Right lobe of liver (tissue), 6 donors: ENCODE measurements at places on chromosomes 12 and 14. TPM values are rescaled to one million over a fixed set of nuclear protein-coding genes. Genes with fewer than 3 reads are reported as not detected.

DNA sequence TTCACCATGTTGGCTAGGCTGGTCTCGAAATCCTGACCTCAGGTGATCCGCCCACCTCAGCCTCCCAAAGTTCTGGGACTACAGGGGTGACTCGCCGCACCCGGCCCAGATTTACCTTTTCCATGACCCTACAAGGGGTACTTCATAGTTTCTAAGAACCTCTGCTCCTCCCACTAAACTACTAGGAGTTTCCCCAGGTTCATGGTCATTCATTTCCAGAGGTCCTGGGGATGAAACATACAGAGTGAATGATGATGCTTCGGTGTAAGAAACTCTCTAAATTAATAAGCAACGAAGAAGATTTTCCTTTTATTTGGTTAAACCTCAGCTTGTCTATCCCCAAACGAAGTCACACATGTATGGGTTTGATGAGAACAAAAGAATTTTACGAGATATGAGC, 56.9 kb downstream of the AMN start:
- no peak for DNase-seq

GRCh38 chr12:57610554-57611107, 604 bp upstream of the ARHGEF25 start:
- DNase-seq: no peak

GRCh38 chr12:24135158-24135850, 185.8 kb upstream of the SOX5 start:
- DNase-seq: no peak

The MMAB gene
- total RNA-seq: 42.6 TPM

- no peak for DNase-seq
Measured at GRCh38 chr12:10126413-10126812, 3.6 kb downstream of the CLEC7A start.

DNA sequence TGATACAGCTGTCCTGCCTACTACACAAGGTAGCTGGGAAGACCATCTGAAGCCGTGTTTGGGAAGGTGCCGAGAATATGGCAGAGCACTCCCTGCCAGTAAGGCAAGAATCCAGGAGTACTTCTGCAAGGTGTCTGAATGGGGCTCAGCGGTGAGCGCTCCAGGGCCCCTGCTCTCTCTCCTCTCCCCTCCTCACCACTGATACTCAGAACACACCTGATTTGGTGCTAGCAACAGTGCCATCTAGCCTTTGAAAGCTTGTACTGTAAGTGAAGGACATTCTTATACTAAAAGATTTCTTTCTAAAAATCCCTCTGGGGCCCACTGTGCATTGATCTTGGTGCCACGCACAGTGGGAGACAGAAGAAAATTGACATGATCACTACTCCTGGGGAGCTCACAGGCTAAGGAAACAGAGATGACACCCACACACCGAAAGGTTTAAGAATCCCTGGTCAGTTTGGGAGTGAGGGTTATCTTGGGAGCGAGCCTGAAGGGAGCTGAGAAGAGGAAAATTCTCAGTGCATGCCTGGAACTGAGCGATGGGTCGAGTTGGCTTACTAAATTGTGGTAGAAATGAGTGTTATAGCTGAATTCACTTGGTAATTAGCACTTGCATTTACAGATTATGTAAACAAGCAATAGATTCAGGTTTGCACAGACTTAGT, 216.9 kb downstream of the NTF3 start:
- DNase-seq: no peak

- no peak for DNase-seq
Measured at GRCh38 chr12:123761841-123762714, at the start of gene DNAH10. Gene DNAH10, plus strand, starts transcription at chr12:123762301. Its CDS starts 36 bp downstream, at chr12:123762337.

DNA sequence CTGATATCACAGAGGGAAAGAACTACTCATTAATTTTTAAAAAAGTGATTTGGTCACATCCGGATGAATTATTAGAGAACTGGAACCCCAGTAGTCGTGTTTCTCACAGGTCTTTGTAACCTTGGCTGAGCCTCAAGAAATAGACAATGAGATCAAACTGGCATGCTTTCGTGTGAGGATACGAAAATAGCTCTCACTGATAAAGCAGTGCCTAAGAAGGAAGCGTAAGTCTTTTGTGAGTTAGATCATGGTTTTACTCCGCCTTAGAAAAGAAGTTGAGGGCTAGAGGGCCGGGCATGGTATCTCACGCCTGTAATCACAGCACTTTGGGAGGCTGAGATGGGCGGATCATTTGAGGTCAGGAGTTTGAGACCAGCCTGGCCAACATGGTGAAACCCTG, 33.8 kb upstream of the GALNT16 start:
- no peak for DNase-seq

The KRT3 gene
- total RNA-seq: not detected

GRCh38 chr12:6961695-6962284, 8.7 kb downstream of the PHB2 start:
- DNase-seq: peak; percentile 55

DNA sequence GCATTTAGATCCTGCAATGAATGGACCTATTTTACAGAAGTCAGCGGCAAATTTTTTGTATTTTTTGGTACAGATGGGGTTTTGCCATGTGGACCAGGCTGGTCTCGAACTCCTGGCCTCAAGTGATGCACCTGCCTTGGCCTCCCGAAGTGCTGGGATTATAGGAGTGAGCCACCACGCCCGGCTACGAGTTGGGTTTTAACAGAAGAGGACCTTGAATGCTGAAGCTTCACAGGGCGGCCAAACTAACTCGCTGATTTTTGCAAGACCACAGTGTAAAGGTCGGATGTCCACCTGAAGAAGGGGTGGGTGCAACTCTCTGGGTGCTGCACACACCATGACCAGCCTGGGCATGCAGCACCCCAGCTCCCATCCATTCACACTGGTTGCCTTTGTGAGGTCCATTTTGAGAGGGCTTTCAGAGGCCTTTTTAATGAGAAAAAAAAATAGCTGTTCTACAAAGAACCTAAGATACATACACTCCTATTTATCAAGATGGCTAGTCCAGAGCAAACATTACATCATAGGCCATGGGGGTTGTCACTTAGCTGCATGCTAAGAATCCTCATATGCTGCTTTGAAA, 21.6 kb upstream of the CDK2AP1 start:
- no peak for DNase-seq

DNA sequence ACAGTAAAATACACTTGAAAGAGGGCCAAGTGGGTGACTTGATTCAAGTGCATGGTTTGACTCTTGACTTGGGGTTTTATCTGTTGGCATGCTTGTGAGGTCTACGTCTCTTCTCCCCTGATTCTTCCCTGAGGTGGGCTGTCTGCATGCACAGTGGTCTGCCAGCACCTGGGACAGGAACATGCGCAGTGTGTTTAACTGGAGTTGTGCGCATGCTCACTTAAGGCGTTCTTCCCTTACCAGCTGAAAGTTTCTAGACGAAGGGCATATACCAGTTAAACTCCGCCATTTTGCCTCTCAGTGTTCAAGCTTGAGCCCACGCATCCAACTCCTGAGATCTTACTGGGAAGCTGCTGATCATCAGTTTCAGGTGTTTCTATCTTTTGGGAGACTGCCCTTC, 38.5 kb downstream of the GLRX5 start:
- no peak for DNase-seq

The KRT77 gene
- not detected for total RNA-seq

The TEX52 gene
- not detected for total RNA-seq

- DNase-seq: no peak
Measured at GRCh38 chr14:56162476-56162875, 44.3 kb downstream of the PELI2 start.

GRCh38 chr14:35932659-35933159, 106.6 kb downstream of the BRMS1L start:
- DNase-seq: no peak

- DNase-seq: no peak
Measured at GRCh38 chr14:86311151-86311550, 781.2 kb downstream of the FLRT2 start.

DNA sequence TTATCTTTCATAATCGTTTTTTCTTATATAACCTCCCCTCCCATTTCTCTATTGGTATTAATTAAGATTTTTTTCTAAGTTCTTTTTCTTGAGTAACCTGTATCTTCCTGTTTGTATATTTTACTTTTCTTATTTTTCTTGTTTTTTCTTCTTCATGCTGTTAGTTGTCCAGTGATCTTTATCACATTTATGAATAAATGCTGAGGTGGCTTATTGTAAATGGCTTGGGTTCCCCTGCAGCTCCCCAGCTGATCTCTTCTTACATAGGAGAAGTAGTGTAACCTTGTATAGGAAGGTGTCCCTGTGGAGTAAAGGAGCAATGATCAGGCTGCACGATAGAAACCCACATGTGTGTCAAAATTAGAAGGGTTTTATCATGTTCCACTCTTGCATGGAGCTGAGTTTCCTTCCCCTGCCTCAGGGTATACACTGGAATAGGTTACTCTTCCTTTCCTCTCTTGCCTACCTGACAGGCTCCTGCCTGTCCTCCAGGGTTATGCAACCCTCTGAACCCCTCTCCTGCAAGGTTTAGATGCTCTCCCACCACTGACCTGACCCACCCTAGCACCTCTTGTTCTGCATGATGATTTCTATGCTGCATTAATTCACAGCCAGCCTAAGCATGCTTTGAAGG, 334.8 kb upstream of the RGS6 start:
- no peak for DNase-seq

GRCh38 chr14:72120315-72120714, 188.1 kb downstream of the RGS6 start:
- DNase-seq: no peak

The GALNT16 gene
- 0.84 TPM for total RNA-seq

The MED6 gene
- 11.9 TPM for total RNA-seq

GRCh38 chr12:102960766-102961465, 3.4 kb downstream of the ASCL1 start:
- DNase-seq: no peak

DNA sequence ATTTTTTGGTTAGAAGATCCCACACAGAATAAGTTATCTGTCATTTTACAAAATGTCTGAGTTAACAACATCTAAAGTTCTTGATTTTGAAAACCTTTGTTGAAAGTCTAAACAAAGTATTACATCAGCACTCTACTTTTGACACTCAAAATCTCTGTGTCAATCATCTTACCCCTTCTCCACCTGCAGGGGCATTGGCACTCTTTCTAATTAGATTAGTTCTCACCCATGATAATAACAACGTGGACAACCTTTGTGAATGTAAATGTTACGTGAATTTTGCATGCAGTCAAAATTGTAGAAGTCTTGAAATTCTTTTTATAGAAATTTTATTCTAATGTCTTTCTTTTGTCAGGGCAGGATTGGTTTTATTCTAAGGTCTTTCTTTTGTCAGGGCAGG, 33.5 kb upstream of the PPFIA2 start:
- no peak for DNase-seq

GRCh38 chr12:75526655-75527511, 15.5 kb upstream of the KRR1 start:
- DNase-seq: no peak

GRCh38 chr14:92726135-92726932, 22.1 kb downstream of the LGMN start:
- no peak for DNase-seq

GRCh38 chr12:6869049-6870021, 2.0 kb downstream of the TPI1 start:
- peak; percentile 81 for DNase-seq

- DNase-seq: no peak
Measured at GRCh38 chr12:44217146-44217883, 381.4 kb downstream of the TMEM117 start.

GRCh38 chr14:61109288-61109687, 128.2 kb downstream of the SLC38A6 start:
- no peak for DNase-seq

GRCh38 chr12:129762436-129762835, 141.4 kb downstream of the TMEM132D start:
- DNase-seq: no peak

- no peak for DNase-seq
Measured at GRCh38 chr12:100254876-100255275, 12.0 kb downstream of the DEPDC4 start.

GRCh38 chr14:93619176-93619793, 169.0 kb downstream of the PRIMA1 start:
- no peak for DNase-seq

The CMA1 gene
- total RNA-seq: not detected

GRCh38 chr12:52391618-52392002, 6.2 kb upstream of the KRT84 start:
- DNase-seq: no peak

- no peak for DNase-seq
Measured at GRCh38 chr12:21815306-21816062, 41.0 kb upstream of the KCNJ8 start.

DNA sequence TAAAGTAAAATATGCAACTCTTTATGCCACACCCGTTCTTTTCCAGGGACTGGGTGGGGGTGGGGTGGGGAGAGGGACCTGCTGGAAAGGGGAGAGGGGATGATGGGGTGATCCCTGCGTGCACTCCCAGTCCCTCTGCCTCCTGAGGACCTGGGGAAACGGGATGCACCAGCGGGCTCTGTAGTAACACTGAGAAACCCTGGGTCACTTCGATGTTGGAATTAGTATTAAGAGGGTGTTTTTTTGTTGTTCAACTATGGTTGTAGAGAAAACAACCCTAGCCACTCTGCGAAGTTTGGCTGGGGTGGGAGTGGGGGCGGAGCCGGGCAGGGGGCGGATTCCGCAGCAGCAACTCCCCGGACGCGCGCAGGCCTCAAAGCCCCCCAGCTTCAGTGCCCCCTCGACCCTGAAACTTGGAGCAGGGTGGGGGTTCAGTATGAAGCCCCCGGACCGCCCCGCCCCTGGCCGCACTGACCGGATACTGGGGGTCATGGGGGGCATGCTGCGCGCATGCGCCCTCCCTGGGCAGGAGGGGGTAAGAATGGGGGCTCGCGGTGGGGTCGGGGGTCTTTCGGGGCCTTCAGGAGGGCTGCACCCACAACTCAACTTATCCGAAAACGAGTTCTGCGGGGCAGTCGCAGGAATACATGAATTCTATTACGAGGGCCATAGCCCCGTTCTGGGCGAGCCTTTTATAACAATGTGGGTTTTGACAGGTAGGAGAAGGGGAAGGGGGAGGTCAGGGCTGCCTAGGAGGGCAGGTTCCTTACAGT, 1.3 kb upstream of the ARHGEF25 start:
- DNase-seq: no peak

DNA sequence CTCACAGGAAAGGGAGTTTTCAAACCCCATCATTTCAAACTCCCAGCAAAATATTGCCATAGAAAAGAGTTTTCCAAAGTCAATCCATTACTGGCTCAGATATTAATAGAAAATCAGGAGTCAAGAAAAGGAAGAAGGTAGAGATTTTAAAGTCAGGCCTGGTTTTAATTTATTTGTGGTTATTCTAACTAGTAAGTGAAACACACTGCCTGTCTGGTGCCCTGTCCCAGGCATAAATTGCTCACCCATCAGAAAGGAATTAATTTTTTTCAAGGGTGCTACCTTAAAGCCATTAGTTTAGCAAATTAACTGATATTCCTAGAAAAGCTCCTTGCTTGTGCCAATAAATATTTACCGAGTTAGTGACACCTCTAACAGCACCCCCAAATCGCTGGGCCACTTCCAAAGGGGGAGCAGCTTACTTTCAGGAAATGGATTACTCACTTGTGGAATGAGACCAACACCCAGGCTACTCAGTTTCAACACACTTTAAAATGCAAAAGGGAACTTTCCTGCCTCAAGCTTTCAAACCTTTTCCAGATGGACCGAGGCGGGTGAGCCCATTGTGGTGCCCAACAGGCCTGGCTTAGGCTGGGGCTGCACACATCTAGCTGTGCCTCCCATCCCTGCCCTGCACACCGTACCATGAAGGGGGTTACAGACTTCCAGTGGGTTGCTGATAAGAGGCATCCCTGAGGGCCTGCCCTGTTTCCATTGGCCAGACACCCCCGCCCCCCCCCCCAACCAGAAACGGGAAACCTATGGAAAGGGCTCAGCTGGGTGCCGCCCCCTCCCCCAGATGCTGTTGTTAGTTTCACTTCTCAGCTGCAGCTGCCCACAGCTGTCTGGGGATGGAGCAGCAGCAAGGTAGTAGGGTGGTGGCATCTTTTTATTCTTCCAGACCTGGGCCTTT, 117.2 kb downstream of the SAMD4A start:
- DNase-seq: no peak

The ESYT1 gene
- total RNA-seq: 76.1 TPM

The CIT gene
- total RNA-seq: 12.8 TPM

The KCNH5 gene
- not detected for total RNA-seq
